PC-3 (cell line): ENCODE measurements at places on chromosomes 11 and 22.

DNA sequence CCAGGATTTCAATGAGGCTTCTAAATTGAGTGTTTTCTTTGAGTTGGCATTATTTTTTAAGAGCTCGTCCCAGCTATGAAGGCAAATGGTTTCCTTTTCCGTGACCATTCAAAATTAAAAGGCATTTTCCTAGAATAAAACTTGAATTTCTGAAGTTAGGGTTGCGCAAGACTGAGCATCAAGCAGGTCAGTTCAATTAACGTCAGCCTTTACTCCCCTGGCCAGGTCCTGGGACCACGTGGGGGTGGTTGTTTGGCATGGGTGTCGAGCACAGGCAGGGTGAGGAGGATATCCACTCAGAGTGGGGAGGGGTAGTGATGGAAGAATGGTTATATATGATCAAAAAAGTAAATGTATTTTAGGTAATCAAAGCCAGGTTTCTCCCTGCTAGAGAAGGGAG is 43.4 kb upstream of the TSKU start:
- no peak for DNase-seq

DNA sequence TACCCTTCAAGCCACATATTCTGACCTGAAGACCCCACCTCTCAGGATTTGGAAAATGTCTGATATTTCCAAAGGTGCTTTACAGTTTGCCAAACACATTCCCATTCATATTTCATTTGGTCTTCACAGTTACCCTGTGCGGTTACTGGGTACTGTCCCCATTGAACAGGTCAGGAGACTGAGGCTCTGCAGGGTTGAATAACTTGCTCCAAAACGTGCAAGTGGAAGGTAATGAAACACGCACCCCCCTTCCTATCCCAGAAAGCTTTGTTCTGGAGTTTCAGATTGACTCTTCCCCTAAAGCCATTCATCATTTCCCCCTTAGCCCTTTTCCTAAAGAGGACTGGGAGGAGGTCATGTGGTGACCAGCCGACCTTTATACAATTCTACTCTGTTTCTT is 18.8 kb downstream of the MICAL2 start:
- DNase-seq: no peak

GRCh38 chr11:43674560-43674959 is 6.0 kb upstream of the HSD17B12 start:
- DNase-seq: no peak

- DNase-seq: no peak
Measured at GRCh38 chr11:95086836-95087570, 2.6 kb upstream of the ENDOD1 start.

- peak; percentile 60 for DNase-seq
Measured at GRCh38 chr11:121688055-121688491, 235.3 kb upstream of the SORL1-AS1 start.
